Activated T-cell treated with anti-CD3 and anti-CD28 coated beads for 48 hours (primary cell): ENCODE measurements at places on chromosomes 6 and 20.

DNA sequence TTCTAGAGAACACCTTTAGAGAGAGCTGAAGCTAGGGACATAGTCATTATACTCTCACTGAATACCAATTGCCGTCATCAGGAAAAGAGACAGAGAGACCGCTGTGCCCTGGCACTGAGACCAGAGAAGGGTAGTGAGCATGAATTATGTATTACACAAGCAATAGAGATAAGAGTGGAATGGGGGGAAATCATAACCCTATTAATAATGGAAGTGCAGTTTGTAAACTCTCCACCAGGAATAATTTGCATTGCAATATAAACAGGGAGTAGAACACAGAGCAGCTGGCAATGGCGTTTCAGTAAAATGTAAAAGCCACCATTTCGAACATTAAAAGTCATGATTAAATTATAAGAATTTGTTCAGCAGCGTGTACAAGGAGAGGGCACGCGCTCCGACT is 244.5 kb downstream of the MAFB start:
- DNase-seq = no peak

DNA sequence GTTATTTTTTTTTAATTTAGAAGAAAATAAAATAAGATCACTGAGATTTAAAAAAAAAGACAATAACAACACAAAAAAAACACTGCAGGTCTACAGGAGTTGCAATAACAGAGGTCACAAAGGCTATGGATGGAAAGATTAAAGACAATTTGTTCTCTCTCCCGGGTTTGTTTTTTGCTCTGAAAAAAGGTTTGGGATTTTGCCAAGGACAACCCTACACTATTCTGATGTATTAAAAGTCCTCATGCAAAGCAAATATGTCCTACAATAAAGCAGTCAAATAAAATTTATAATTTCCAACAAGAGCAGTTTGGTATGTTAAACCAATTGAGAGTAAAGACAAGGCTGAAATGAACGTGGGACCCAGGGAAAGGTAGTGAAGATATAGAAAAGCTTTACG is 55.6 kb downstream of the PTPRK start:
- DNase-seq = no peak

GRCh38 chr6:151402228-151402627 is 10.9 kb upstream of the ZBTB2 start:
- DNase-seq = no peak

- DNase-seq = no peak
Measured at GRCh38 chr6:111600588-111601445, 4.9 kb downstream of the TRAF3IP2 start.

- DNase-seq = no peak
Measured at GRCh38 chr6:139271056-139271455, 20.7 kb downstream of the TXLNB start.

- DNase-seq = no peak
Measured at GRCh38 chr6:116439522-116440051, 21.6 kb upstream of the CALHM6 start.

DNA sequence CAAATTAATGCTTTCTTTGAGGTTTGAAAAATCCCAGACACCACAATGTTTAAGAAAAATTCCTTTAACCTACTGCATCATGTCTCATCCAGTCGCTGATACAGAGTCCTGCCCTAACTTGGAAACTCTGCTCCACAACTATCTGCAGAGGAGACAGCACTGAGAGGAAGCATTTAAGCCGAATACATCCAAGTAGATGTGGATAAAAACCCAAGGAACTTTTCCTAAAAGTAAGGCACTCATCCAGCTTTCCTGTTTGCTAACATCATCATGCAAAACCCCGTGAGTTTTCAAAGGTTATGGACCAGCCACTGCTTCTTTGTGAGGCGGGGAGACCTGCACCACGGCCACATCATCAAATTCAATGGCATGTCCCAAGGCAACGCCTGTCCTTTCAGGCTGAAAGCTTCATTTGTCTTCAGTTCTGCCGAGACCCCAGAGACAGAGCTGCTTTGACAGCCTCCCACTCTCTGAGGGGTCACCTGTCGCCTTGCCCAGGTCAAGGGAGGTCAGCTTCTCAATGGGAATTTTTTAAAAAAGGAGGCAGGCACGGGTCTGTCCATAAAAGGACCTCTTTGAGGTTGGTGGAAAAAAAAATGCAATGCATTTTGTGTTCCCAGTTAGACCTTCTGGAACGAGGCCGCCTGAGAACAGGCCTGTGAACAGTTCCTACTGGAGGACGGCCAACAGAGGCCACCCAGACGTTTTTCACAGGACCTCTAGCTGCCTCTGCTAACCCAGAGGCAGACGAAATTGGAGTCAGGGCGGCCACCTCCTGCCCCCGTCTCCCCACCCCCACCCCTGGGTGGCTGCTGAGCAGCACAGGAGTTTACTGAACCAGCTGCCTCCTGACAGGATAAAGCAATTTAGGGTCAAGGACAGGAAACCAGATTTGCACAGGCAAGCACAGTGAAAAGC is 142.5 kb upstream of the HDDC2 start:
- no peak for DNase-seq

DNA sequence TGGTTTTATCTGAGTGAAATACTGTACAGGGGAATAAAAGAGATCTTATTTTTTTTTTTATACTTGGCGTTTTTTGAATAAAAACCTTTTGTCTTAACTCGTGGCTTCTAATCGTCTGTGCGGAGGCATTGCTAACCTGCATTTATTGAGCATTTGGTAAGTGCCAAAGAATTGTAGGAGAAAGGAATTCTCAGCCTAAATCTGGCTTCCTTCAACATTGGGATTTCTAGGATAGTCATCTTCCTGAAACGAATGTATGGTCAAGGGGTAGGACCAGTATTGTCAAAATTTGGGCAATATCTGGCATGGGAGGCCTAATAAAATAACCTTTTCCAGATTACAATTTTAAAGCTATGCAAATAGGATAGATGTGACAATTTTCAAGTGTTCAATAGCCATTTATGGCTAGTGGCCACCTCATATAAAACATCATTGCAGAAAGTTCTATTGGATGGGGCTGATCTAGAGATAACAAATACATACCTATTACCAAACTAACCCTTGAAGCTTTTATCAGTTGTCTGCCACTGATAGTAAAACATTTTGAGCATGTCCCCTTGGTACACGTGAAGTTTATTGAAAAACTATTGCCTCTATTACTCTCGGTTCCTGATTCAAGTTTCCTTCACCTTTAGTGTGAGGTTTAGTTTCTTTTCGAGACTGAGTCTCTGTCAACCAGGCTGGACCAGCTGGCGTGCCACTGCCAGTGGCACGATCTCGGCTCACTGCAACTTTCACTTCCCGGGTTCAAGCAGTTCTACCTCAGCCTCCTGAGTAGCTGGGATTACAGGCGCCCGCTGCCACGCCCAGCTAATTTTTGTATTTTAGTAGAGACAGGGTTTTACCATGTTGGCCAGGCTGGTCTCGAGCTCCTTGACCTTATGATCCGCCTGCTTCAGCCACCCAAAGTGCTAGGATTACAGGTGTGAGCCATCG is 5.6 kb downstream of the PIM1 start:
- DNase-seq = no peak

DNA sequence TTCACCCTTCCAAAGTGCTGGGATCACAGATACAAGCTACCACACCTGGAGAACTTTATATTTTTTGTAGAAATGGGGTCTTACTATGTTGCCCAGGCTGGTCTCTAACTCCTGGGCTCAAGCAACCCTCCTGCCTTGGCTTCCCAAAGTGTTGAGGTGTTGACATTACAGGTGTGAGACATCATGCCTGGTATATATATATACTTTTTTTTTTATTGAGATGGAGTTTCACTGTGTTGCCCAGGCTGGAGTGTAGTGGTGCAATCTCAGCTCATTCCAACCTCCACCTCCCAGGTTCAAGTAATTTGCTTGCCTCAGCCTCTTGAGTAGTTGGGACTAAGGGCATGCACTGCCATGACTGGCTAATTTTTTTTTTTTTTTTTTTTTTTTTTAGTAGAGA is 5.4 kb downstream of the FKBP5 start:
- no peak for DNase-seq

DNA sequence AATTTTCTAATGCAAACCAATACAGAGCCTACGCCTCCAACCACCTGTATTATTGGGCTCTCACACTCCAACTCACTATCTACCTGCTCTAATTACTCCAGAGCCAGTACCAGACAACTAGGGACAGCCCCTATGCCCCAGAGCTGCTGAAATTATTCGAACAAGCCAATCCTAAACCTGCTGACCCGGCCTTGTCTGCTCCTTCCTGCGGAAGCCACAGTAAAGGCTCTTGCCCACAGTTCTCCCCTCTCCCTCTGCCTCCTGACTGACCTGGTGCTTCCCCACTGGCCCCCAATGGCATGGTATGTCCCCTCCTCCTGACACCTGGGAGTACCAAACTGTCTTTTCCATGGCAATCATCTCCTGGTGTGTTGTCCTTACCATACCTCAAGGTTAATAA is 4.1 kb upstream of the TOX2 start:
- no peak for DNase-seq

DNA sequence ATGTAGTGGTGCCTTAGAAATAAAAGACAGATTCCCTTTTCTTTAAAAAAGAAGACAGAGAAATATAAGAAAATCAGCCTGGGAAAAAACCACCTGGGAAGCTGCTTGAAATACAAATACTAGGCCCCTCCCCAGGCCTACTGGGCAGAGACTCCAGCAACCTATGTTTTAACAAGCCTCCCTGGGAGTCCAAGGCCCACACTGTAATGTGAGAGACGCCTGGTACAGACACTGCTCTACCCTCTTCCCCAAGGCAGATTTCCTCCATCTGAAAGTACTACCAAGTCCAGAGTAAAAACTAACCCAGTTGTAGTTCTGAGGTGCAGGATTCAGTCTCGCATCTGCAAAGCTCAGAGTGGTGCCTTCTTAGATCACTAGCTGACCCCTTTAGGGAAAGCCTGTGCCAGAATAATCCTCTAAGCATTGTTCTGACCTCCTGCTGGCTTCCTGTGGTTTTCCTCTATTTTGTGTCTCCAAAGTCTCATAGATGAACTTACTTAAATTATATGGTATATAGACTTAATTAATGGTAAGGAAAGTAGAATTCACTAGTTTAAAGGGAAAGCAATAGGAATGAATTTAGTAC is 270.2 kb upstream of the SLC35B3 start:
- DNase-seq = no peak

DNA sequence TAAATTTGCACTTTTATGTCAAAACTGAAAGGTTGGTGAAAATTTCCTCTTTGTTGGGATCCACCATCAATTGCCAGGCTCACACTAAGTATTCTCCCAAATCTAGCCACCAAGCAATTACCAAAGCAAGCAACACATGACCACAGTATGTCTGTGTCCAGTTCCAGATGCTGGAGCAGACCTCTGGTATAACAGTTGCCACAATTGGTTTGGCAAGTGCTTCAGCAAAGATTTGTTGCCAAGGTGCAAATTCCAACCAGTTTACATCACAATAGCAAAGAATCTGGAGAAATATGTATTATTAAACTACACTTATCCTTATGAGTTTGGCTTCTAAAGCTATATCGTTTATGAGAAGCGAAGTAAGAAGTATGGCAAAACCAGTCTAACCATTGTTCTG is 6.4 kb downstream of the GTF2H5 start:
- no peak for DNase-seq

GRCh38 chr20:38751360-38751976 is 3.2 kb downstream of the ACTR5 start:
- no peak for DNase-seq

DNA sequence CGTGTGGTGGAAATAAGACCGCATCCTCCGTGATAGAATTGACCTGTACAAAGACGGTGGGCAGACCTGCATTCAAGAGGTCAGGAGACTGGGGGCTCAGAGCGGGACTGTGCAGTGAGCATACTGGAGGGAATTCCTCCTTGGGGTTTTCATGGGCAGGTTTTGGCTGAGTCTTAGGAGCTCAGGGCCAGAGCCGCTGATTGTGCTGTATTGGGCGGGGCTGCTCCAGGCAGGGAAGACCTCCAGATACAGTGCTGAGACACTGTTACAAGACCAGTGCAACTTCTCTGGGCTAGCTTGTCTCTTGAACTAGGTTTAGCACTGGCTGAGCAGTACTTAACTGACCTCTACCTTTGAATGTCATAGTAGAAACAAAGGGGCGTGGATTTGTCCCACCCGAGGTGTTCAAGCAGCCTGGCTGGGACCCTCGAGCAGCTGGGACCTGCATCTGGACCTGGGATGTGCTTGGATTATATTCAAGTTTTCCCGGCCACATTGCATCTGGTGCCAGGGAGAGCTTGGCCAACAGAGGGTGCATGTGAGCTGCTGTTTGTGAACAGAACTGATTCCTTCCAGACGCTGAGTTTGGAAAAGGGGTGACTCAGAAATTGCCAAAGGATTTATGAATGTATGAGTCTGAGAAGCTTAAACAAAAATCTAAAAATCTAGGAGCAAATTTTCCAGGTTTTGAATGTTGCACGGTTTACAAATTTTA is 33.4 kb upstream of the SLC22A1 start:
- DNase-seq = no peak

GRCh38 chr6:168111911-168112310 is 32.9 kb upstream of the FRMD1 start:
- no peak for DNase-seq

DNA sequence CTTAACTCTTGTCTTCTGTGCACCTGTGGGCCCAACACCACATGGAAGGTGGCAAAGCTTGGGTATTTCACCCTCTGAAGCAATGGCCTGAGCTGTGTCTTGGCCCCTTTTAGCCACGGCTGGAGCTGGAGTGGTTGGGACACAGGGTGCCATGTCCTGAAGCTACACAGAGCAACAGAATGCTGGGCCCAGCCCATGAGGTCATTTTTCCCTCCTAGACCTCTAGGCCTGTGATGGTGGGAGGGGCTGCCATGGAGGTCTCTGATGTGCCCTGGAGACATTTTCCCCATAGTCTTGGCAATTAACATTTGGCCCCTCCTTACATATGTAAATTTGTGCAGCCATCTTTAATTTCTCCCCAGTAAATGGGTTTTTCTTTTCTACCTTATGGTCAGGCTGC is 620.8 kb downstream of the RFPL4B start:
- DNase-seq = no peak
